Left lung (tissue), 14 donors: ENCODE measurements at places on chromosomes 4 and X.

GRCh38 chr4:177033632-177034031 lies 240.9 kb upstream of the VEGFC start:
- DNase-seq, result no peak

DNA sequence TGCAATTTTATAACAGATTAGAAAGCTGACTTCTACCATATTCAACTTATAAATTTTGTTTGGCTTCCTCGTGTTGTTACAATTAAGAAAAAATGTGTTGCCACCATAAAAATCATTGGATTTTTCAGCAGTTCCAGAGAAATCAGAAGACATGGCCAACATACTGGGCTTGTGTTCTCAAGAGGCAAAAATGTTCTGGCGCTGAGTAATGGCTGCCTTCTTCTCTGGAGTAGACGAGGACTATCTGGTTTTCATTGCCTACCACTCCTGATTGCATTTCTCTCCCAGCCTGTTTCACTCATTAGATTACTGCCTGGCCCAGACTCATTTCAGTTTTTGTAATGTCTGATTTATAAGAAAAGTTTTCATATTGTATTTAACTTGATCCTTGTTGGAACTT lies 122.3 kb downstream of the ARHGAP10 start:
- no peak for DNase-seq

DNA sequence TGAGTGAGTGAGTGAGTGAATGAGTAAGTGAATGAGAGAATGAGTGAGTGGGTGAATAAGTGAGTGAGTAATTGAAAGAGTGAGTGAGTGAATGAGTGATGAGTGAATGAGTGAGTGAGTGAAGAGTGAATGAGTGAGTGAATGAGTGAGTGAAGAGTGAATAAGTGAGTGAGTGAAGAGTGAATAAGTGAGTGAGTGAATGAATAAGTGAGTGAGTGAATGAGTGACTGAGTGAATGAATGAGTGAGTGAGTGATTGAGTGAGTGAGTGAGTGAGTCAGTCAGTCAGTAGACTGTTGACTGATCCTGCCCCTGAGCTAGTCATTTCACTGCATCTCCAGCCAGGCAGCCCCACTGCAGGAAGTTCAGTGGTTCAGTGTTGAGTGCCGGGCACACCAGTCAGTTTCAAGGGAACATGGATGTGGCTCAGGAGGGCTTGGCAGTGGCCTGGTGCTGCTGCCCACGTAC lies 228.4 kb upstream of the PSAPL1 start:
- no peak for DNase-seq

GRCh38 chr4:100848841-100849240 lies 331.0 kb upstream of the EMCN start:
- DNase-seq, result no peak

- no peak for DNase-seq
Observed at GRCh38 chrX:46994096-46994495, 81.9 kb downstream of the JADE3 start.

GRCh38 chr4:40586034-40586433 lies 43.6 kb downstream of the RBM47 start:
- no peak for DNase-seq

DNA sequence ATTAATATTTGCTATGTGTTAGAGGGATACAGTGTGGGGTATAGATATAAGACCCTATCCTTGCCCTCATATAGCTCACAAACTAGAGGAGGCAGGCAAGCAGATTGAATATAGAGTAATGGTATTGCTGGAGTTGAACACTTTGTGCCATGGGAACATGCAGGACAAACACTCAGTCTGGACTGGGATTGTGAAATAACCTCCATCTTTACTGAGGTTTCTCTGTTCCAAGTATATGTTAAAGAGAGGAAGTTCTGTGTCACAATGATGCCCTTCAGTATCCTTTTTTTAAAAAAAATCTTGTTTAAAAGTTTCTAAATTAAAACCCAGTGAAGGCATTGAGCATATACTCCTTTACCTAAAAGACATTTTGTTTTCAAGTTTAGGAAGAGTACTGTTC lies 8.7 kb downstream of the FABP2 start:
- DNase-seq, result no peak

DNA sequence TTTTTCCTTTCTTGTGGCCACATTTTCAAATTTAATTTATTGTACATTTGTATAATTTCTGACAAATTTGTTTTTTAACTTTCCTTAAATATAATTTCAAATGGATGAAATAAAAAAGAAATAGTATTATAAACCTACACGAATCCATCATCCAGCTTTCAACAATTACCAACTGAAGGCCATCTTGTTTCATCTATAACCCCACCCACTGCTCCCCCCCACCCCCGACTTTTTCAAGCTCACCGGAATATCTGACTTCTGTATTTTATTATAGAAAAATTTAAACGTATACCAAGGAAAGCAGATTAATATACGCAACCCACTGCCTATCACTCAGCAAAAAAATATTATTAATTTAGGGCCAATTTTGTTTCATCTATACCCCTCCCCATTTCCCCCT lies 1.1 kb downstream of the MORF4L2 start:
- no peak for DNase-seq

- no peak for DNase-seq
Observed at GRCh38 chrX:53263597-53264094, 17.7 kb downstream of the IQSEC2 start.

- no peak for DNase-seq
Observed at GRCh38 chr4:41643331-41643730, 105.2 kb downstream of the PHOX2B start.

- DNase-seq, result no peak
Observed at GRCh38 chrX:18964901-18965300, 19.0 kb downstream of the PHKA2 start.

DNA sequence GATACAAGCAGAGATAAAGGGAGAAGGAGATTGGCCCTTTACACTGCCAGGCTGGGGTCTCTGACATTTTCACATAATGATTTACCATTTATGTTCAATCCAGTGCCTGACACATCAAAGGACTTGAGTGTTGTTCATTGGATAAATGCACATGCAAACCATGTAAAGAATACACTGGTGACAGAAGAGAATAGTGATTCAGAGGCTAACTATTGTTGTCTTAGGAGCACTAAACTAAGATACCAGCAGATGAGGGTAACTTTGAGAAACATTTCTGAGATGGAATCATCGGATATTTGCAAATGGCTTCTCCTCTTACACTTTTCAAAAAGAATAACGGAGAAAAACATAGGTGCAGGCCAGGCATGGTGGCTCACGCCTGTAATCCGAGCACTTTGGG lies 67.3 kb upstream of the HHIP start:
- DNase-seq, result no peak

DNA sequence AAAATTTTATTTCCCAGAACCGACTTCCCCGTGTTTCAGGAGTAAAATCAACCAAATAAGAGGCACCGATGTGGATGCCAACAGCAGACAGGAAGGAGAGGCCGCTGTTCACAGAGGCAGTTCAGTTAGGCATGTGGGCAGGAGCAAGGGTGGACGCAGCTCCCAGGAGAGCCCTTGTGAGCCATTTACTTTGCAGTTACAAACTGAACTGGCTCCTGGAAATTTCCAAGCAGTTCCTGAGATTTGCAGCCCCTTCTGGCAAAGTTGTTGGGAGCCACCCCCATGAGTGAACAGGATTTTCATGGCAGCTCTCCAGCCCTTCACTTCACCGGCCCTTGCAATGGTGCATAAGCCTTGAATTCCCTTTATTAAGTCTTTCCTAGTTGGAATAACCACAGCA lies 189.1 kb downstream of the AFAP1 start:
- no peak for DNase-seq

- no peak for DNase-seq
Observed at GRCh38 chr4:151553874-151554273, 144.9 kb downstream of the FHIP1A start.

- no peak for DNase-seq
Observed at GRCh38 chr4:137967480-137968190, 274.5 kb downstream of the SLC7A11 start.

GRCh38 chr4:98977557-98977956 lies 18.0 kb upstream of the METAP1 start:
- DNase-seq, result no peak

DNA sequence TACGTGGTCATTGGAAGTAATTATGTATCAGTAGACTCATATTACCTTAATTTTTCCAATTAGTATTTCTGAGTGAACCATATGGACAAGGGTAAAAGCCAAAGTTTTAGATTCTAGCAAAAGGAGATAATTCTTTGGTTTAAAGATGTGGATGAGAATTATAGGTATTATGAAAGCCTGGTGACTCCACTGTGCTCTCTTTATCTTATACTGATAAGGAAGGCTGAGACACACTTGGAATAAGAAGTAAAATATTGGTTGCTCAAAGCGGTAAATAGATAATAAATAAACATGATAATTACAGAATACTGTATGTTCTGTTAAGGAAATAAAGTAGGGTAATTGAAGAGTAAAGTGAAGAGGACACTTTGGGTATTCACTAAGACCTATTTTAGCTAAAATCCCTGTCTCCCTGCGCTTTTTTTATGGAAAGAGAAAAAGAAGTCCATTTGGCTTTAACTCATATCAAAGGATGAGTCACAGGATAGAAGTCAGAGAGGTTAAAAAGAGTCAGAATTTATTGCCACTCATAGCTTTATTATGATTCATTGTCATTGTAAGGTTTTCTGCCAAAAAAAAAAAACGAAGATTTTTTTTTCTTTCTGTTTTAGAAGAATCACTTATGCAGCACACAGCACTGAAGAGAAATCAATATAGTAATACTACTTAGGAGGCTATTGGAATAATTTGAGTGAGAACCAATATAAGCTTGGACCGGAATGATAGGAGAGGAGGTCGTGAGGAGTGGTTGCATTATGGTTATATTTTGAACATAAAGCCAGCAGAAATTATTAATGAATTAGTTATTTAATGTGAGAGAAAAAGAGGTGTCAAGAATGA lies 2463.1 kb downstream of the ARAP2 start:
- DNase-seq, result no peak

- no peak for DNase-seq
Observed at GRCh38 chr4:25969374-25970155, 55.5 kb downstream of the SMIM20 start.

DNA sequence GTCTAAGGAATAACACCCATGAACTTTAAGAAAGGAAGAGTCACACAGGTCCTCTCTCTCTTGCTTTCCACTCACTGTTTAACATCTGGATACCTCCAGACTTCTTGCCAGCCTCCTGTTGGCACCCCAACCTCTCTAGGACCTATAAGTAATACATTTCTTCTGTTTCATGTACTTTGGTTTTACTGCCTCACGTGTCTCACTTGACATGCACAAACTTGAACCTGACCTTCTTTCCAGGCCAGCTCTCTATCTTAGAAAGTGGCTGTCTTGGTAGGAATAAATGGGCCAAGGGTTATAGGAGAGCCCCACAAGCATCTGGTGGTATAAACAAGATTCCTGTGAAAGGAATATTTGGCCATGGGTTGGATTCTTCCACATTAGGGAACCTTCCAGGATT lies 614.8 kb upstream of the AGA start:
- no peak for DNase-seq

DNA sequence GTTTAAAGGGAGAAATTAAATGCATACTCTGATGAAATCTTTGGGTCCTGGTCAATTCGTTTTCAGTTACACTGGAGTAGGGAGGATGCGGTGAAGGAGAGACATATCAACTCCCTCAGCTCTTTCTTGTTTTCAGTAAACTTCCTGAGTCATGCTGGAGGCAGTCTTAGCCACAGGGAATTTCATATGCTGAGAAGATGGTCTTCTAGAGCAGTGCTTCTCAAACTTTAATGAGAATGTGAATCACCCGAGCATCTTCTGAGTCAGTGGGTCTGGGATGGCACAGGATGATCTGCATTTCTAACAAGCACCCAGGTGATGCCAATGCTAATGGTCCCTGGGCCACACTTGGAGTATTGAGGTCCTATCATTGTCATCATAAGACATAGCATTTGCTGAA lies 214.5 kb downstream of the KIT start:
- DNase-seq, result no peak

DNA sequence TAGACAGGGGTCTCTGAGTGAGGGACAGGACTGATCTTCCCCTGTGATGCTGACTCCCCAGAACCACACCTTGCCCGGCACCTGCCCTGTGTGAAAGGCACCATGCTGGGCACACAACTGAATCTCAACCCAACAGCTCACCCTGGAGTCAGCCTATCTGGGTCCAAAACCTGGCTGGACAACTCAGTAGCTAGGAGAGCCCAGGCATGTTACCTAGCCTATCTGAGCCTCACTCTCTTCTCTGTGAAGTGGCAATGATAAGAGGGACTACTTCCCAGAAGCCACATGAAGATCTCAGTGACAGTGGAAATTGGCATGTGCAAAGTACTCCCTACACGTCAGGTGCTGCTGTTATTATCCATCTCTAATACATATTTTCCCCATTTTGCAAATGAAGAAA lies 44.8 kb upstream of the PPP2R2C start:
- DNase-seq, result no peak

DNA sequence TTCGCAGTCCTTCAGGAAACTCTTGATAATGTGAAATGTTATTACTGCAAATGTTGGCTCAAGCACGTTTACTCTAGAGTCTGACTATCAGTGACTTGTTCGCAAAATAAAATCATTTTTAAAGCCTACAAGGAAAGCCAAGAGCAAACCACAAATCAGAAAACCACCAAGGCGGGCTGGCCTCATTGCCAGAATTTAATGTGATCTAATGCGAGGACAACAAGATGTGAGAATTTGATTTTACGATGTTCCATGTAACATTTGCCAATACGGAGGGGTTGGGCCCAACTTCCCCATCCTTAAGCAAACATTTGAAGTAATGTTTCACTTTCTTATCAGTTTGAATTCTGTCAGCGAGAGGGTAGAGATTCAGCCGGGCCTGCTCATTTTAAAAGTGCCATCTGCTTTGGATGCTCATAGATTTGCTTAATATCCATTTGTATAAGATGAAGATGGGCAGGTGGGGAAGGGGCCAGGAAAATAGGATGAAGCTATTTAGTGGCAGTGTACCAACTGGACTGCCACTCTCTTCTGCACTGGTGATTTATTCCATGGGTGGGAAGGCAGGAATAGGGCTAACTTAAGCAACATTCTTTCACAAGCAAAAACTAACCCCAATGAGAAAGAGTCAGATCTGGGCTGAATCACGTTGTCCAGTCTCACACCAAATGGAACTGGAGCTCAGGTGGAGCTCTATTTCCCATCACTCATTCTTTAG lies 225.3 kb downstream of the ANAPC10 start:
- no peak for DNase-seq

DNA sequence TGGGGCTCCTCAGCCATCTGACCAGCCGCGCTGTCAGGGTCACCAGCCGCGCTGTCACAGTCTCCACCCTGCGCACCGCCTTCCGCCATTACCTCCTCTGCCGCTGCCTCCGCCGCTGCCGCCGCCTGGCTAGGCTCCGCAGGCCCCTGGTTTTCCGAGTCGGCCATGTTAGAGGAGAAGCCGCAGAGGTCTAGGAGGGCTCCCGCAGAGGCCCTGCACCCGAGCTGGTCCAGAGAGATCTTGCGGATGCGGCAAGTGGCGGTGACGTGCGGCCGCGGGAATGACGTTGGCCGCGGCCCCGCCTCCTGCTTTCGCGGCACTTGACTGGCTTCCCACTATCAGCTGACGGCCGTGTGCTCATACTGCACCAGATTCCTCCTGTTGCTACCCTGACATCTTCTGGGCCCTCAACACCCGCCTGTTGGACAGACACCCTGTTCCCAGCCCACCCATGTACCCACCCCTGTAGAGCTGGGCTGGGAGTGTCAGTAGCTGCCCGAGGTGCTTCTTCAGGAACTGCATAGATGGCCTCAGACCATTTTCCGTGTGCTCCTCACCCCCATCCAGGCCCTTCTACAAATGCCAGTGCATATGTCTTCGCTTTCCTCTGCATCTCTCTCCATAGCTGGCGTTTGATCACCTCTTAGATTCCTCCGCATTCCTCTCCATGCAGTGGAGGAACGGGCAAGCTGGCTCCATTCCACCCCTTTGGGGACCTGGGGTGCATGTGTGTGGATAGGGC lies at the start of gene NAP1L5:
Gene NAP1L5 (minus strand): TSS at position 242 of the 742 bp plus-strand sequence. CDS start 75 bp downstream, at position 167.
- peak; percentile 63 for DNase-seq

- DNase-seq, result no peak
Observed at GRCh38 chr4:56686537-56687231, 5.6 kb upstream of the HOPX start.
